ENCODE measurements at places on chromosomes 7 and 10. TPM values are rescaled to one million over a fixed set of nuclear protein-coding genes. Genes with fewer than 3 reads are reported as not detected.

DNA sequence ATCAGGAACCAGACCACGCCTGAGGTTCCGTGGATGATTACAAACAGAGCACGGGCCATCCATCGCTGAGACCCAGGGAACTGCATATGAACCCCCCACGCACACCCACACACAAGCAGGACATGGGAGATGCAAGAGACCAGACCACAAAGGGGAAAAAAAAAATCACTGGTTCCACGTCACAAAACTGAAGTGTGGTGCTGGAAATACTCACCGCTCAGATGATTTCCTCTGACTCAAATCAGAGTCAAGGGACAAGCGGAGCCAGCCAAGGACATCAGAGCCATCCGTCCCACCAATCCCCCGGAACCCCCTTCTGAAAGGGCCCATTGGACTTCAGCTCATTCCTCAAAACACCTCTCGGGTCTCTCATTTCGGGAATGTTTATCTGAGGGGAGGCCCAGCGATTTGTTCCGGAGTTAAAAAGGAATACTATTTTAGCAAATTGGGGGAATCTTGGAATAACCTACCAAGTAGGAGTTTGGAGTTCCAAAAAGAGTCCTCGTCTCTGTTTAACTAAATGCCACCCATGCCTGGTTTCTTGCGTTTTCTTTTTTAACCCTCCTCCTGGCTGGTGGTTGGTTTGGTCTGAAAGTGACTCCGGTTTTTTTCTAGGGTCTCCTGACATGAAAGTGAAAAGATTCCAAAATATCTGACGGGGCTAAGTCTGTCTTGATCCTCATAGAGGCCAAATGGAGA lies 15.0 kb downstream of the SNX8 start:
- peak; percentile 58 for DNase-seq

- no peak for DNase-seq
Measured at GRCh38 chr10:23912884-23913404, 296.0 kb upstream of the KIAA1217 start.

GRCh38 chr10:11685787-11686218 lies 56.4 kb upstream of the ECHDC3 start:
- no peak for DNase-seq

GRCh38 chr10:95408148-95408960 lies 117.6 kb upstream of the PDLIM1 start:
- DNase-seq, result no peak

The MSMB gene
- not detected for total RNA-seq

- DNase-seq, result peak; percentile 12
Measured at GRCh38 chr10:85447690-85448089, 918.9 kb downstream of the GRID1 start.

GRCh38 chr10:103712146-103712545 lies 143.2 kb downstream of the SH3PXD2A start:
- no peak for DNase-seq

DNA sequence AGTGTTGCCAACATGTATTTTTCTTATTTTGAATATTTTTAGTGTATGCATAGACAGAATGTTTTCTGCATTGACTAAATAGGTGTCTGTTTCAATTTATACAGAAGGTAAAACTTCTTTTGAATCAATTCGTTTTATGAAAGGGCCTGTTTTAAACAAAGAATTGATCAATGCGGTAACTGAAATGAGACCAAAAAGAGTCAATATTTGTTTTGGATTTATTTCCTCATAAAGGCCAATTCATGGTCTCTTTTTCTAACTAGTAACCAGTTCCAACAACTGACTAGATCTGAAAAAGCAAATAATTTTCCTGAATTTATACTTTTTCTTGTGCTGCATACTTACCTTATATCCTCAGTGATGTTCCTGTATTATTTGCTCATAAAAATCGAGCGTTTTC lies 320.5 kb downstream of the DGKB start:
- no peak for DNase-seq

Data from activated CD4-positive, alpha-beta T cell treated with anti-CD3 and anti-CD28 coated beads, Interleukin-2, amount 10 ng/mL, durations not matched to agents 24 days and 14 days (primary cell).